Mesenchymal stem cell (in vitro differentiated cells and primary cell): ENCODE measurements at places on chromosomes 11 and 22.

- DNase-seq, result no peak
These were observed 3.2 kb downstream of the DERL3 start for GRCh38 chr22:23835484-23836144.

GRCh38 chr11:90235526-90235925, 12.7 kb upstream of the CHORDC1 start:
- DNase-seq, result peak; percentile 13

DNA sequence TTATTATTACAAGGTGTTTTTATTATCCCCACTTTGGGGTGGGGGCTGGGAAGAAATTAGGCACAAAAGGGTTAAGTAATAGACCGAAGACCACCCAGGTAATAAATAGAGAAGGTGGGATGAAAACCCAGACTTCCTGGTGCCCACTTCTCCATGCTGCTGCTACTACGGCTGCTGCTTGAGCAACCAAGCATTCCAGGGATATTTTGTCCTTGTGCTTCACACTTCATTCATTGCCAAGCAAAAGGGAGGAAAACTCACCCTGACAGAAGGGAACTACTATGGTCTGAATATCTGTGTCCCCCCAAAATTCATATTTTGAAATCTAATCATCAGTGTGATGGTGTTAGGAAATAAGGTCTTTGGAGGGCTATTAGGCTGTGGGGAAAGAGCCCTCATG, 470.9 kb upstream of the API5 start:
- no peak for DNase-seq

- no peak for DNase-seq
These were observed 25.4 kb downstream of the CREB3L1 start for GRCh38 chr11:46302866-46303265.

DNA sequence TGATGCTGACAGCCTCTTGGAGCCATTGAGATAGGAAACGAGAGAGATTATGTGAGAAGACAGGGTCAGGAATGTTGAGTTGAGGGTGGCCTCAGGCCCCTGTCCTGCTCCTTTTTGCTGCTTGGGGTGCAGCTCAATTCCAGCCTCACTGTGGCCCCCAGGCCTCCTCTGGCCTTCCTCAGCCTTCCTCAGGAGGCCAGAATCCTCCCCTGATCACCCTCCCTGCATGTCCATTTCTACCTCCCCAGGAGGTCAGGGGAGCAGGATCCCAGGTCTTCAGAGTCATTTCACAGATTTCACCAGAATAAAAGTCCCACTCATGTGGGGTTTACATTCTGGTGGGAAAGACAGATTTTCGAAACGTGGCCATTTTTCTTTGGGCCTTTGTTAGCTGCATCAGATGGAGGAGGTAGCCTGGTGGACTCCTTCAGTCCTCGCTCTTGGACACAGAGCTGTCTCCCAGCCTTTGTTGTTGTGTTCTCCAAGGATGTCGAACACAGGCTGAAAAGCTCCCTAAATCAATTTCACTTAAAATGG, 2.2 kb upstream of the KCNQ1OT1 start:
- DNase-seq, result no peak

DNA sequence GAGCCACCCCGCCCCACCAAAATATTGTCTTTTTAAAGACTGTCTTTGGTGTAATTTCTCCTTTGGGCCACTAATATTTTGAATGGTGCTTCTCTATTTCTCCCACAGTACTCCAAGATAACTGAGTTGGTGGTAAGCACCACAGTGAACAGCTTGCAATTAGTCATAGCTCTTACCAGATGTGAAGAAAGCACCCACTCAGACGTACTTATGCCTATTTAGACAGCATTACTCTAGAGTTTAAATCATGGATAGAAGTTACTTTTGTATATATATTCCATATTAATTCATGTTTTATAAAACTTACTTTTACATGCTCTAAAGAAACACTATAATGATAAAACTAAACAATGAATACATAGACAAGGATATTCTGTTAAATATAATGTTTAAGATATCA, 12.7 kb downstream of the ANO3 start:
- peak; percentile 7 for DNase-seq

- DNase-seq, result no peak
These were observed 96.9 kb downstream of the PDE2A start for GRCh38 chr11:72577271-72577721.

DNA sequence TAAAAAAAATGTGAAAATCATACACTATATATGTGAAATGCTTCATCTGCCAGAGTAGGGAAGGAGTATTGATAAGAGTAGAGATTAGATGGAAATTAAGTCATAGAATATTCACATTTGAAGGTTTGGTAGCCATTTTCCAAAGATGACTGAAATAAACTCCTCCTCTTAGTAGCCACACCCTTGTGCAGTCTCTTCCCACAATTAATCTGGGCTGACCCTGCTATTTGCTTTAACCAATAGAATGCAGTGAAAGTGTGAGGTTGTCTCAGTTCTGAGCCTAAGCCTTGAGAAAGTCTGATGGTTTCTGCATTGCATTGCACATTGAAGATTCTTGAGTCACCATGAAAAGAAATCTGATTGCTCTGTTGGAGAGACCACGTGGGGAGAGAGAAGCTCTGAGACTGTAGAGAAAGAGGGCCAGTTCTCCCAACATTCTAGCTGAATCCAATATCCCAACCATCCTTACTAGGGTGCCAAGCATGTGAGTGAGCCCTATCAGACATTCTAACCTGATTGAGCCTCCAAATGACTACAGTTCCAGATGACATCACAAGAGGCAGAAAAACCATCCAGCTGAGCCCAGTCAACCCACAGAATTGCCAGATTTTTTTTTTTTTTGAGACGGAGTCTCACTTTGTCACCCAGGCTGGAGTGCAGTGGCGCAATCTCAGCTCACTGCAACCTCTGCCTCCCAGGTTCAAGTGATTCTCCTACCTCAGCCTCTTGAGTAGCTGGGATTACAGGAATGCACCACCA, 29.4 kb upstream of the CAPRIN1 start:
- no peak for DNase-seq

- DNase-seq, result no peak
These were observed 23.5 kb downstream of the CPT1A start for GRCh38 chr11:68818181-68818580.

DNA sequence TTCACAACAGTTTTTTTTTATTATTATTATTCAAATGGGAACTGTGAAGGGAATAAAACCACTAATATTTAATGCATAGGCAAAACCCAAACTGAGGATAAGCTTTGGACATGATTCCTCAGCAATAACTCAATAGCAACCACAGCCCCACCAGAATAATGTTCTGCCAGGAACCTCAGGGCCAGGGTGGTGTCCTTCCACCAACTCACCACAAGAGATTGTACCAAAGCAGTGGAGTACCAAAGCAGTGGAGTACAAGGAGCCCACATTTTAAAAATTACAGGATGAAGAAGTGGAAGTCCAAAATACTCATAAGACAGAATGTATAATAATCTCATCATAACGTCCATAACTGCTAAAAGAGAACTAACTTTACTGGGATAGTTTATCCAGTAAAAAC, 32.5 kb upstream of the FZD4 start:
- no peak for DNase-seq

- DNase-seq, result no peak
These were observed 95.6 kb downstream of the KCNQ1 start for GRCh38 chr11:2540223-2540991.

GRCh38 chr11:129270446-129270845, 78.3 kb upstream of the ARHGAP32 start:
- DNase-seq, result no peak
